Stimulated activated CD4-positive, alpha-beta T cell treated with anti-CD3 and anti-CD28 coated beads, TNF-alpha, amount 100 ng/mL, for 48 hours (primary cell): ENCODE measurements at places on chromosomes 6 and 20.

DNA sequence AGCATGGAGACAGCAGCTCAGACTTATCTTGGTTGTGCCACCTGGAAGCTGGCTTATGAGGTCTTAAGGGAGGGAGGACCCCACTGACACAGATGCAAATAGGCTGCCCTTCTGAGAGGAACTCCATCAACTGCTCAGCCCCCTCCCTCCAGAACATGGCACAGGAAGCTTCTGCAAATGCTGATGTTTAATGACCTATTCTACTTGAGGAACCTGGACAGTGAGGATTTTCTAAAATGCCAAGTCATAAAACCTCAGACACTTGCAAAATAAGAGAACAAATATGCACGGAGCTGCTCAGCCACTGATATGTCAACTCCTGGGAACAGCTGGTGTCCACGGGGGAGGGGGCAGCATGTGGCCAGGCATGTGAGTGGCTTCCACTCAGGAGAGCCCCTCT is 3.5 kb downstream of the CST9 start:
- no peak for DNase-seq

DNA sequence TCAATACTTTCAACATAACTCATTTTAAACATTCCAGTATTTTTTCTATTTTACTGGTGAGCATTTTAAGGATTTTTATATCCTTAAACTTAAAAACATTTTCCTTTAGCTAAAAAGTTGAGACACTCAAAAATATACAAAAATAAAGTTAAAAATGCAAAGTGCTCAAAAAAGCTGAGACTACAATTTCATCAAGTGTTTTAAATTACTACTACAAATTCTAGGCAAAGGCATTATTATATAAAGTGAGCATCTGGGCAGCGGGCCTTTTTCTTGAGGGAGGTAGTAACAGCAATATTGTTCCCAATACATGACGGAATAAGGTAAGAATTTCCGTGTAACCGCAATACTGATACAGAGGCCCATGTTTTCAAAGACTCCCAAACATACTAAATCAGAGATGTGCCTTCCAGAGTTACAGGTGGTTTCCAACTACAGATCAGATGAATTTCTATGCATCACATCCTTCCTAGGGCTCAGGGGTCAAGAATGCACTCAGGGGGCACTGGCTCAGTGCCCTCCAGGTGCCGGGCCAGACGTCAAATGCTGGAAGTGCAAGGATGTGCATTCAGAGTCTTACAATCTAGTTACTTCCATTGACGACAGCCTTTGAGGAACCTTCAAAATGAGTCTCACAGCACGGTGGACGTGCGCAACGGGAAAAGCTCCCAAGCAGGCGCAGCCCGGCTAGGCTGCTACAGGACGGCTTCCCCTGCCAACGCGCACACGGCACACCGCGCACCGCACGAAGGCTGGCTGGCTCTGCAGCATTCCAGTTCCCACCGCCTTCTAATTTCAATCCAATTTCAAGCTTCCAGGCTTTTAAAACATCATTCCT is 1.7 kb downstream of the PHF10 start:
- DNase-seq = peak; percentile 7

DNA sequence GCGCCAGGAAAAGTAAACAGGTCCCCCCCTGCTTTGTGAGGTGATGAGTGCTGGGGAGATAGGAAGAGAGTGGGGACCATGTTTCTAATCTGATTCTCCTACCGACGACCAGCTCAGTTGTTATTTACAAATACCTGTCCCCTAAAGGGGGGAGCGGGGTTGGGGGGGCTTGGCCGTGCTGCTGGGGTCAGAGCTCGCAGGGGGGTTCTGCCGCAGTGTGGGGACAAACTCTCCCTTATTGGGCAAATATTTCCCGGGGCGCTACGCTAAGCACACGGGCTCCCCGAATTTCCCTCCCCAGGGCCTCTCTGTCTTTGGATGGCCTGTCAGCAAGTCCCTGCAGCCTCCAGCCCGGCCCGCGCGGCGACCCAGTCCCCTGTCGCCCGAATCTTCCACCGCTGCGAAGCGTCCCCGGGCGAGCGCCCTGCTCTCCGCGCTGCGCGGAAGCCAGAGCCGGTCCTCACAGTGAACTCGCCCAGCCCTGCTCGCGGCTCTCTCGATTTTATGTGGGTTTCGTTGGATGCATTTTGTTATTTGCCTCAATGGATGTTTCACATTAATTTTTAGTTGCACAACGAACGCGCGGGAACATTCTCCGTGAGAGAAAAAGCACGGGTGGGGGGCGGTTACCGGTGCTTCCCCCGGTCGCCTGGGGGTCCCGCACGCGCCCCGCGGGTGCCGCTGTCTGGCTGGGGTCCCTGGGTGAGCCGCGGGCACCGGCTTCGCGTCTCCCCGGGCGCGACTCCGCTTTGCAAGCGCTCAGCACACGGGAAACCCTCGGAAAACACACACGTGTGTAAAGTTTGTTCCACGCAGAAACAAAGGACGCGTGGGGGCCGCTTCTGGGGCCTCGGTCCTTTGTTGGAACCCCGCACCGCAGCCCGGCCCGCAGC is 1.5 kb upstream of the STX16 start:
- DNase-seq = no peak

DNA sequence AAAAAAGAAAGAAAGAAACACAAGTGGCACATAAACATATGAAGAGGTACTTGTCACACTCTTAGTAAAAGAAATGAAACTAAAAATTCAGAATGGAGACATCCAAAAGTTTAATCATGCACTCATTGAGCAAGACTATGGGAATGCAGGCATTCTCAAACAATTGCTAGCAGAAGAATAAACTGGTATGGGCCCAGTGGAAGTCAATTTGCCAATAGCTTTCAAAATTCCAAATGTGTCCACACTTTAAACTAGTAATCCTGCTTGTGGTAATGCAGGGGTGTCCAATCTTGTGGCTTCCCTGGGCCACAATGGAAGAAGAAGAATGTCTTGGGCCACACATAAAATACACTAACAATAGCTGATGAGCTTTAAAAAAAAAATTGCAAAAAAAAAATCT is 97.4 kb downstream of the EPB41L2 start:
- DNase-seq = no peak

GRCh38 chr20:53943522-53944291 is 126.7 kb downstream of the BCAS1 start:
- DNase-seq = no peak

GRCh38 chr20:5171064-5171789 is 44.4 kb downstream of the CDS2 start:
- no peak for DNase-seq

DNA sequence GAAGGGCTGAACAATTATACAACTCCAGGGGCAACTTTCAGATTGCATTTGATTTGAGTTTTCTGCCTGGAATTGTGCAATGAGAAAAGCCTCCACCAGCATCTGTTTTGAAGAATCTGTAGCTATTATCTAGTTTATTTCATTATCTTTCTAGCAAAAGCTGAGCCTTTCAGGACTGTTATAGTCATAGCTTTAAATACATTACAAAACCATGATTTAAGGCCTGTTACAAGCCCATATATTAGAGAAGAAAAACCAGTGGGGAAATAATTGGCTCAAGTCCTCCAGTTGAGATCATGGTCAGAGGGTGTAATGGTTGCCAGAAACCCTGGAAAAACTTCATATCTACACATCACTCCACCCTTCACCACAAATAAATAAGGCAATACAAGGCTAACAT is 676.2 kb downstream of the HDGFL1 start:
- no peak for DNase-seq

GRCh38 chr6:16625291-16626265 is 135.7 kb downstream of the ATXN1 start:
- no peak for DNase-seq

- peak; percentile 32 for DNase-seq
These were observed 68.6 kb upstream of the CCN6 start for GRCh38 chr6:111985202-111985731.

DNA sequence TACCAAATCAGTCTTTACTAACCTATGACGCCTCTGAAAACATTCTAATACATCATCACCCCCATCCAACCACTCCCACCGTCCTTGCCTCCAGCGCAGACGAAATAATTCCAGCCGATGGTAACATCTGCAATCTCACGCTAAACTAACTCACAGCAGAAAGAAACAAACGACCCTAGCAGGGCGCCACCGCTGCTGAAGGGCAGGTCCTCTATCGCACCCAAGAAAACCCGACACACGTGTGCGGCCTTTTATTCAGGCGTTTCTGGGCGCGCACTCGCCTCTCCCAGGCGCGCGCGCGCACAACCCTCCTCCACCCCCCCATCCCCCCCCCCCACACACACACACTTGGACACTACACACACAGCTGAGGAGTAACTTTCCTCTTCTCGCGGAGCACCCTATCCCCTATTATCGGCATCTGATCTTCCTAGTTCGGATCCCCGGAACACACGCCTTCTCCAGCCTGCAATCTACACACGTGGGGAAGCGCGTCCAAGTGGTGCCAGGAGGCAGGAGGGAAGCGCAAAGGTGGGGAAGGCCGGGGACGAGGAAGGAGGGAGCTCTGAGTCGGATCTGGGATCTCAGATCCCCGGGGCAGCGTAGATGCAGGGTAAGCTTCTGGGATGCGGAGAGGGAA is 1.4 kb downstream of the GFOD1 start:
- DNase-seq = peak; percentile 23

- DNase-seq = no peak
These were observed 208.2 kb upstream of the ZNF217 start for GRCh38 chr20:53801609-53802370.

DNA sequence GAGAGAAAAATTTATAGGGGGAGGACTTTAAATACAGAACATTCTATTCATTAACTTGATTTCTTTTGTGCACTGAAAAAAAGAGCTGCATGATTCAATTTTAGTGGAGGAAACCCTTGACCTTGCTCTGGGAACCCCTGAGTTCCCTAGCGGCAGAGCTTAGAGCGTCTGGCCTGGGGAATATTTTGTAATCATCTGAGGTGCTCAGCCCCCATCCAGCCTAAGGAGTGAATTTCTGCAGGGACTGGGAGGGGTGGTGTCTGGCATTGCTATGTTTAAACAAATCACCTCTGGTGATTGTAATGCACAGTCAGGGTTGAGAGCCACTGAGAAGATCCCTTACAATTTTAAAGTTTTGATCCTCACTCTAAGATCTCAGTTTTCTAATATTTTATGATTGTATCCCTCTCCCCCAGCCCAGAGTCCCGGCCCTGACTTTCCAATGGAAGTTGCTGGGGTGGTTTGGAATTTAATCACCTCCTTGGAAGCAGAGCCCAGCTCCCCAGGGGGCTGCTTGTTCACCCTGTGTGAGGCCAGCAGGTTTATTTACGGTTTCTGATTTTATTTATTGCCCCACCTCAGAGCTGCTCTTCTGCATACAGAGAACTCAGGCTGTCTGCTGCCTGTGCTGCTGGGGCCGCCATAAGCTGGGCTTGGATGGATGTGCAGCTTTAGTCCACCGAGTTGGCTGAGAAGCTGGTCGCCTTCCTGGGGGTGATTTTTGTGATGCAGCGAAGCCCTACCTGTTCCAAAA is 263.1 kb downstream of the LRFN2 start:
- no peak for DNase-seq

DNA sequence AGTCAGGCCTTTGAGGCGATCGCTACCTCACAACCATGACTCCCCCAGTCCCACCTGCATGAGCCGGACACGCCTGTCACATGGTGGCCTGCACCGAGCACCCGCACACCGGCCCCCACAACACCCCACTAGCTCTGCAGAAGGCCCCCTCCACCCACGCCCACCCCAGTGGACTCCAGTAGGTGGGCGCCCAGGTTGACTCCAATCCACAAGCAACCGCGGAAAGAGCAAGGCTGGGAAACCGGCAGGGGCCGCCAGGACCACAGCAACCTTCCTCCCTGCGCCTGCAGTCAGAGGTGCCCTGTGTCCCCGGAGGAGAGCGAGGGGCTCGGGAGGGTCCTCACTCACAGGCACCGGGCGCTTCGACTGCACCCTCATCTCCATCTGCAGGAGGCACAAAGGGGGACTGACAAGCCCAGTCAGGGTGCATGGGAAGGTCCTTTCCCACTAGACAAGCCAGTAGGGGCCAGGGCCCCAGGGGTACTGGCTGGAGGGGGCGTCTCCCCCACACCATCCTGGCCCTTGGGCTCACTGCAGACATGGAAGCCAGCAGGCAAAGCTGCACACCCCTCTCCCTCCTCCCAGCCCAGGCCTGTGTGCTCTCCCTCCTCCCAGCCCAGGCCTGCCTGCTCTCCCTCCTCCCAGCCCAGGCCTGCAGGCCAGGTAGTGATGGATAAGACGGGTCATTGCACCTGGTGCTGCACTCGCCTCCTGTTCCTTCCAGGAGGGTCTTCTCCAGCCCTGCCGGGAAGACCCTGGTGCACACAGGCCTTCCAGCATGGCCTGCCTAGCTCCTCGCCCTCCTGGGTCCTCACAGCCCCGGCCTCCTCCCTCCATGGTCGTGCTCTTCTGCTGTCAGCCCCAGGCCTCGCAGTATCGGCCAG is 137.2 kb downstream of the DLL1 start:
- DNase-seq = no peak

DNA sequence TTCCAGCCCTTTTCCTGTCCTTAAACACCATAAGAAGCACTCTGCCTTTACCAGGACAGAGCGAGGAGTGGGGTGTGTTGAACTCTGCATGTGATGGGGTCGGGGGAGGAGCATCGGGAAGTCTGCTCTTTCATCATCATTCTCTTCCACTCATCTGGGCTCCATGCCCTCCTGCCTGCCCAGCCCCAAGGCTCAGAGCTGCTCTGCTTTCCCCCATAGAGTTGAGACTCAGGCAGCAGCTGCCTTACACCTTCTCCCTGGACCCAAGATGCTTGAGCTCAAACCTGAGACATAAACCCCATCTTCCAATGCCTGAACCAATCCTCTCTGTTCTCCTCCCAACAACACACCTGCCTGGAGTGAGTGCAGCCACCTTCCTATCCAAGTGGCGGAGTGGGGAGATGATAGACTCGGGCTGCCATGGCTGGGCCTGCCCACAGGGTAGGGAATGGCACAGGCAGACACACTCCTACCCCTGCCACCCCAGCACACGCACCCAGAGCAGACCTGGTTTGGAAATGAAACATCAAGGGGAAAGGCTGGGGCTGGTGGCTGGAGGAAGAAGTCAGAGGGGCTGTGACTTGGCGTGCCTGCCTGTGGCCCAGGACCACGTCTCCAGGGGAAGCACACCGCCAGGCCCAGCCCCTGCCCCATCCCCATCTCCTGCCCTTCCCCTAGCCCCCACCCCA is 28.4 kb downstream of the TFEB start:
- no peak for DNase-seq

DNA sequence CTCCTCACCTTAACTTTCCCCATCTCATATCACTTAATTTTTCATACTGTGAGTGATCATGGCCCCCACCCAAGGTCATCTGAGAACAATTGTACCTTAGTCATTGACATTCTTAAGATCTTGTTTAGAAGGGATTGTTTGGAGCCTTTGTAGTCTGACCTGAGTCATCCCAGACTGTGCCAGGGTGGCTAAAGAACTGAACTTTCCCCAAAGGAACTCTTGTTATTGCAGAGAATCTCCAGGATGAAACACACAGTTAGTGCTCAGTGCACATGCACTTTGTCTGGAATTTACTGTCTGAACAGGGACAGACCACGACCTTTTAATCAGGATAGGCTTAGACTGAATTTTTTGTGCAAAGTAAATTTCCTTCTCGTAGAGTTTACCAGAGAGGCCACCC is 112.6 kb upstream of the CCN2 start:
- DNase-seq = no peak
